ENCODE measurements at places on chromosomes 7 and 10.

DNA sequence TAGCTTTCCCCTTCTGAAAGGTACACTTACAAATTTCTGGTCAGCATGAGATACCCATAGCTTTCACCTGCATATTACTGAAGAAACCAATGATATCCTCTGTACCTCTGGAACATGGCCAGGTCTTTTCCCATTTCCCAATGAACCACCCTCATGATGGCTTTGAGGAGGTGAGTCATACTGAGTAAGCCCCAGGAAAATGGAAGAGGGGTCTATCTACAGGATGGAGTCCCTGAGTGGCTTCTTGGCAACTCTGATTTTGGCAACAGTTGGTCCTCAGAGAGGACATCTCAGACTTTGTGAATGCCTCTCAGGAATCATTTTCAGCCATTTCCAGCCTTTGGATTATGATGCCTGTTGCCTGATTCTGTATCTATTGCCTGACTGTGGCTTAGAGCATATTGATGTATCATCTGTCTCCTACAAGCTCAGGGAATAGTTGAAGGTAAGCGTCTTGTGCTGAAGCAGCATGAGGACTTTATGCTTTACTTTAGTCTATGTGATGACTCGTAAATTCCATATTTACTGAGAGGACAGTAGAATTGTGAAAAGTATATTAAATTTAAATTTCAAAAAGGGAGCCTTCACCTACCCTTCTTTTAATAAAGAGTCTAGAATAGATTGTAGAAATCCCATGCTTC lies 84.7 kb upstream of the DKK1 start:
- no peak for DNase-seq

DNA sequence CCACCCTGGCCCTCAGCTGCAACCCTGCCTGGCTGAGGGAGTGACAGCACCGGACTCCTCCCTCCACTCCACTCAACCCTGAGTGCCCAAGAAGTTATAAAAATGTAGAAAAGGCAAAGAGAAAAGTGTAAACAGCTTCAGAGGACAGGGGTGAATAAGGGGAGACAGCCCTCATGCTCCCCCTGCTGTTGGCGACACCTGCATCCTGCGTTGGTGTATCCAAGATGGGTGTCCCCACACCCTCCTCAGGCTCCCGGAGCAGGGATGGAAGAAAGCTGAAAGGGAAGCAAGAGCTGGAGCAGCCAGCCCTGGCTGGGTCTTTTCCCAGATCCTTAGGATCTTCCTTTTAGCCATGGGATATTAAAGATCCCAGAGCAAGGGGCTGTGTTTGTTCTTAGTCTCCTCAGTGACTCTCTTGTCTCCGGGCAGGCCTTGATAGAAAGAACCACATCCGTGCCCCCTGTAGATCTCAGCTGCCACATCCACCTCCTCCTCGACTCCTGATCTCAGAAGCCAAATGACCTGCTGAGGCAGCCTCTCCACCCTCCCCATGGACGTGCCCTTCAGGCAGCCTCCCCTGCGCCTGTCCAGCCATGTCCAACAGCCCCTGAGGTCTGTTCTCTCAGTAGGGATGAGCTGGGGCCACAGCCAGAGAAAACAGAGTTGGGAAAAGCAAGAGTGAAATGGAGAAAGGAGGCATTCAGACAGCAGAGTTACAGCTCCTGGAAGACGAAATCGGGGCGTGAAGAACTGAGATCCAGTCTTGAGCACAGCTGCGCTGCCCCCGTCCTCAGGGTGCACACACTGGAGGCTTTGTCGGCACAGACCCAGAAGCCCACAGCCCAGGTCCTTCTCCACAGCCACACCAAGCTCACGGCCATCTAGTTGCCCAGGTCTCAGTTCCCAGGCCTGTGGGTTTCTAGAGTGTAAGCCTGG lies 6.8 kb downstream of the FAM131B start:
- peak; percentile 74 for DNase-seq

DNA sequence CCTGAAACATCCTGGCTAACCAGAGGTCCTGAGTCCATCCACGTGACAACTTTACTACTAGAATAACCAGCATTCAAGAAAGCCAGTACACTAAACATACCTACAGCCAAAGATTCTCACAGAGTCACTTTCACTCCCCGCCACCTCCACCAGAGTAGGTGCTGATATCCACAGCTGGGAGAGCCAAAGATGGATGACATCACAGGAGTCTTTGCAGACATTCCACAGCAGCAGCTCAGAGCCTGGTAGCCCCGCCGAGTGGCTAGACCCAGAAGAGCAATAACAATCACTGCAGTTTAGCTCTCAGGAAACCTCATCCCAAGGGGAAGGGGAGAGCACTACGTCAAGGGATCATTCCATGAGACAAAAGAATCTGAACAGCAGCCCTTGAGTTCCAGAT lies 13.5 kb upstream of the ADAM22 start:
- DNase-seq = no peak

- DNase-seq = no peak
These were observed 441.2 kb downstream of the PLXDC2 start for GRCh38 chr10:20257422-20257821.

Data from mesenteric fat pad (tissue), 1 donor.